ENCODE measurements at places on chromosomes 12 and 14.

DNA sequence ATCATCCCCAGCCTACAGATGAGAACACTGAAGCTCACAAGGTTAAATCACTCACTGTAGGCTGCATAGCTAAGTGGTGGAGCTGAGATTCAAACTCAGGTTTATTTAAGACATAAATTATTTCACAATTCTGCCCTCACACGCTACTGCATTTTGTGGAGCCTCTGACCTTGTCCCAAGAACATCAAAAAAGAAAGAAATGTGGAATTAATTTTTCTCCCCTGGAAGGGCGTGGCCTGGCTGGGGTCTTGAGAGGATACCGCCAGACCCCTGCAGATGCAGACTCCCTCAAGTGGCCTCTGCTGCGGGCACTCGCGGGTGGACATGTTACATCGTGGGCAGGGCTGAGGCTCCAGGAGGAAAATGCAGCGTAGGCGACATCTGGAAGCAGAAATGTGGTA is 40.6 kb downstream of the LTBP2 start:
- no peak for DNase-seq

GRCh38 chr14:24130380-24130716 is at the start of gene FITM1:
FITM1 (plus strand) TSS chr14:24130659; CDS start chr14:24131564, 905 bp downstream.
- no peak for DNase-seq

DNA sequence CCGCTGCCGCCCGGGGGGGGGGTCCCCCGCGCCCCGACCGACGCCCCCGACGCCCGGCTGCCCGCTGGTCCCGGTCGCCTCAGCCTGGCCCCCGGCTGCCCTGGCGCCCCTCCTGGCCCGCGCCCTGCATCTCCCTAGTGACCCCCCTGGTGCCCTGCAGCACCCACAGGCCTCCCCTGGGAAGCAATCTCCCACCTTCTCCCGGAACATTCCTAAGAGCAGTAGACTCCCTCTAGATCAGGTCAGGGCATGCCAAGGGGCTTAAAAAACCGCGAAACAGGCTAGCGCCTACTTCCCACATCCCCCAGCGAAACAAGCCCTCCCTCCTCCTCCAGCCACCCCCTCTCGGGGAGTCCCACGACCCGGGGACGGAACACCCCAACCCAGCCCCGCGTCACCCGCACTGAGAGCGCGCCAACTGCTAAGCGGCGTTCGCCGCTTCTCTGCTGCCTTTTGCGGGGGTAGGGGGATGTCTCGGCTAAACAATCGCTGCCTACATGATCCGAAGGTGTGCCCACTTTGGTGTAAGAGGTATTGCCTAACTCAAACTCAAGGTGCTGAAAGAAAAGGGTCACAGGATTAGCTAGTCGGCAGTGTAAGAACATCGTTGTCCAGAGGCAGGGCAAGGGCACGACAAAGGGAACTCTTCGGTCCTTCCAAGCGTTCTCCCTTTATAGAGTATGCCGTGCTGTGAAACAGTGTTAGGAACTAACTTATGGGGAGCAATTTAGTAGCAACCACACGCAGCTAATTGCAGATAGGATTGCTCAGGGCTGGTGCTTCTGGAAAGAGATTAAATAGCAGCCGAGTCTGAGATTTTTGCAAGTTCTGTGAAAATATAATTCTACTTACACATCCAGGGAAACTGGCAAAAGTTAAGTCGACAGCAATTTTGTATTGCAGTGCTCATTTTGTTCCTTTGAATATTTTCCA is 619 bp upstream of the NTN4 start:
- no peak for DNase-seq

- DNase-seq, result no peak
Measured at GRCh38 chr12:44779766-44780165, 96.3 kb downstream of the NELL2 start.

DNA sequence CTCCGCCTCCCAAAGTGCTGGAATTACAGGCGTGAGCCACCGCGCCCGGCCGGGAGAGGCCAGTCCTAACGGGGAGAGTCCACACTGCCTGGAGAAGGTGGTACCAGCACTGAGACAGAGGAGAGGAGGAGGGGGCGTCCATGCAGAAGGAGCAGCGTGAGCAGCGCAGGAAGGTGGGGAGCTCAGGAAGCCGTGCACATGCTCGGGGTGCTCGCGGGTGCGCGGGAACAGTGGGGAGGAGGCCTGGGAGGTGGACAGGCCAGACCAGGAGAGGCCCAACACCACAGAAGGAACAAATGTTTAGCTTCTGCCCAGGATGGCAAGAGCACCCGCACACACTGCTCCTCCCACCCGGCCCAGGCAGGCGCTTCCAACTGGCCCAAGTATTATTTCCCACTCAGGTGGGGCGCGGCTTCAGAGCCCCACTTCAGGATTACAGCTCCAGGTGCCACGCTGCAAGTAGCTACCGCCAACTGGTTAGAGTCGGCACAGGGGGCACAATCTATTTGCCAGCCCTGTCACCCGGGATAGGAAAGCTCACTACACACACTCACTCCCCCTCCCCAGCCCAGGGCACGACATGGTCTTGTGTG is 80.8 kb upstream of the BCL11B start:
- DNase-seq, result no peak

- no peak for DNase-seq
Measured at GRCh38 chr12:40011775-40012129, 94.1 kb downstream of the SLC2A13 start.
